Activated CD8-positive, alpha-beta memory T cell treated with anti-CD3 and anti-CD28 coated beads for 48 hours (primary cell): ENCODE measurements at places on chromosomes 5 and 9.

DNA sequence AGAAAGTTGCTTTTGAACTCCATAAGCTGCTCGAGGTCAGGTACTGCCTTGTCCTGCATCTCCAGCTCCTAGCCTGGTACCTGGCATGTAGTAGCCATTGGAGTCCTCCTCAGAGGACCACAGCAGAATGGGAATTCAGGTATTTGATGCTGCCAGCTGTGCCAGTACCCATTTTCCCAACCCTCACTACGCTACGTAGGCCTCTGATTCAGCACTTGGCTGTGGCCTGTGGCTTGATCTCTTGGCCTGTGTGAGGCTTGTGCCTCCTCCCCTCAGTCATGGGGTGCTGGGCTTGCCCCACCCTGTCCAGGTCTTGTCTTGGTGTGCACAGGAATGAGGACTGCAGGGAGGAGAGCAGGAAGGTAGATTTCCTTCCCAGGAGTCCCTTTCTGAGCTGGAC, 11.8 kb downstream of the OTULIN start:
- no peak for DNase-seq

- DNase-seq, result no peak
These were observed 53.9 kb upstream of the ZFR start for GRCh38 chr5:32498484-32498883.

GRCh38 chr5:123906698-123907295, 394.8 kb downstream of the CSNK1G3 start:
- DNase-seq, result no peak

DNA sequence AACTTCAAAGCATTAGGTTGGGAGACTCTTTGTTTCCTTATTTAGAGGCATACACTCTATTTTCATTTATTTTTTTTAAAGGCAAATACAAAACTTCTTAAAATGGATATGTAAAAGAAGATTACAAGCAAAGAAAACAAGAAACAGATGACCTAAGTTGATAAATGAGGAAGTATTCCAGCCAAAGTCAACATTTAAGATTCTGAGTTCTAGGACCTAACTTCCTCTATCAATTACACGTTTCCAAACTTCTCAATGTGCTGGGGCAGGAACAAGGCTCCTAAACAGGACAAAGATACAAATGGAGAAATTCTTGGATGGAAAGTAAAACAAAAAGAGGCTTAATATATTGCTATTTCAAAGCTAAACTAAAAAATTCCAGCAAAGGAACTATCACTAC, 89.5 kb downstream of the TLE1 start:
- no peak for DNase-seq

- no peak for DNase-seq
These were observed 42.1 kb upstream of the FAM240B start for GRCh38 chr9:38761999-38762398.
